ENCODE measurements at places on chromosomes 11 and 22.

DNA sequence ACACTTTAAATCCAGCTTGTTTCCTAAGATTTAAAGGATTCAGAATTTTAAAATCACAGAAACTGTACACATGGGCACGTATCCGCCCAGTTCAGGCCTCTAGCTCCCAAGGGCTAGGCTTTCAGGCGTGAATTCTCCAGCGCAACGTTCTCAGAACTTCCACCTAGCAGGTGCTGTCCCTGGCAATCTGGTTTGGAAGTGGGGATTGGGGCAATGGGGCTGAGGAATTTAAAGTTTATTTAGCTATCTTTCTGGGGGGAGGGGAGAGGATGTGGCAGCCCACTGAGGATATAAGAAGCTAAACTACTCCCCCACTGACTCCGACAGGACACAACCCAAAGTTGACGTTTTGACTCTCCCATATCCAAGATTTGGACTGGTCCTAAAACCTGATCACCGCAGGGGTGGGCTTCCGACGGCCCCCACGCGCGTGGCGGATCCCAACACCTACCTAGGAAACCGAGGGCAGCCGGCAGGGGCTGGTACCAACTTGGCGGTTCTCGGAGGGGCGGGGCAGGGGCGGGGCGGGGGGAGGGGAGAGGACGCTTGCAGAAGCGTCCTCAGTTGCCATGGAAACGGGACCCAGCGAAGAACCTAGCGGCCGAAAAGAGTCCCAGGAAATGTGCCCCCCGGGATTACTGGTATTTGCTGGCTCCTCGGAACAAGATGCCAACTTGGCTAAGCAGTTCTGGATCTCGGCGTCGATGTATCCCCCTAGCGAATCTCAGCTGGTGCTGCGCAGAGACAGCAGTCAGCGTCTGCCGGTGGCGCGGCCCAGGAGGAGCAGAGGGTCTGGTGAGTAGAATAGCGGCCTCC is at the start of gene HOATZ:
TSS of gene HOATZ (plus strand) at position 563 of the 816 bp plus-strand sequence. CDS start at position 570, 7 bp downstream.
- H3K36me3 ChIP-seq, result no peaks in the 10 kb centered on the region
- H3K27ac ChIP-seq, result no peak within 1 kb of the TSS
- peaks cover 5% of the 10 kb centered on the region for H3K27me3 ChIP-seq
- H3K4me1 ChIP-seq, result no peaks in the 10 kb centered on the region

DNA sequence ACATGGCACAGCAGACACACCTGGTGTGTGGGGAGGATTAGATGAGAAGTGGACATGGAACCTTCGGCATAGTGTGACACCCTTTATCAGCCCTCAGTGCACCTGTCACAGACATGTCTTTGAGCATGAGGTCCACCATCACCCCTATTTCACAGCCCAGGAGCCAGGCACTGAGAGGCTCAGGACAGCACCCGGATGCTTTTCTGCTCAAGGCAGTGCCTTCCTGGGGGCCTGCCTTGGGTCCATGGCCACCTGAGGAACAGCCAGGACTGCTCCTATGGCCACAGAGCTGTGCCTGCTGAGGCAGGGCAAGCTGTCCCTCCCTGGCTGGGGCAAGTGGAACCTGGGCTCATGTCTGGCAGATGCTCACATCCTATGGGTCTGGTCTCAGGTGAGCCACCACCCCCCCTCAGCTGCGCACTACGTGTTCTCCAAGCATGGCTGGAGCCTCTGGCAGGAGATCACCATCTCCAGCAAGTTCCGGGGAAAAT is 75.8 kb downstream of the MORC2 start:
- H3K27ac ChIP-seq, result no peak overlapping the region
- H3K4me1 ChIP-seq, result peaks cover 10% of the 10 kb centered on the region
- H3K4me3 ChIP-seq, result no peak overlapping the region
- H3K27me3 ChIP-seq, result no peaks in the 10 kb centered on the region
- H3K36me3 ChIP-seq, result peaks cover 24% of the 10 kb centered on the region
- DNase-seq, result no peak

- no peaks in the 10 kb centered on the region for H3K36me3 ChIP-seq
- no peaks in the 10 kb centered on the region for H3K27me3 ChIP-seq
- no peak for DNase-seq
- H3K4me1 ChIP-seq, result no peaks in the 10 kb centered on the region
Measured at GRCh38 chr11:92919048-92919447, 50.4 kb upstream of the MTNR1B start.

DNA sequence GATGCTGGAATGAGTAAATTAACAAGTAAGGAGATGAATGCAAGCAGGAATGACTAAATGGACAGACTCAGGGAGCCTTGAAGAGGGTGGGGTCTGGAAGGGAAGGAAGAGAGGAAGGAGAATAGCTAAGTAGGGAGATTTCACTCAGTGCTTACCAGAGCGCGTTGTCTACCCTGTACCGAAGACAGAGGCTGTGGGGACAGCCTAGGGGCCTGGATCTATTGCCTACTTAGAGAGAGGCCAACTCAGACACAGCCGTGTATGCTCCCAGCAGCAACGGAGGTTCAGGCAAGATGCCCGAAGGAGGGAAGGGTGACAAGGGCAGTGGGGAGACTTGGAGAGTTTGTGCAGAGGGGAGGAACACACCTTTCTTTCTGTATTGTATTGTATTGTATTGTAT is at the start of gene FOLR2:
TSS of gene FOLR2 (plus strand) at position 157 of the 400 bp plus-strand sequence. CDS start 1,791 bp downstream, outside the sequence.
- H3K36me3 ChIP-seq, result no peaks in the 10 kb centered on the region
- H3K4me1 ChIP-seq, result no peaks in the 10 kb centered on the region
- no peak within 1 kb of the TSS for H3K27ac ChIP-seq

GRCh38 chr11:13105237-13105844 is 96.2 kb downstream of the RASSF10 start:
- H3K27ac ChIP-seq, result no peak overlapping the region
- no peak overlapping the region for H3K4me3 ChIP-seq
- H3K27me3 ChIP-seq, result no peaks in the 10 kb centered on the region

- no peak overlapping the region for H3K4me3 ChIP-seq
Measured at GRCh38 chr11:83011333-83012167, 60.1 kb downstream of the RAB30 start.
